ENCODE measurements at places on chromosomes 7 and 10.

GRCh38 chr10:108791794-108792474 lies 1131.4 kb downstream of the XPNPEP1 start:
- DNase-seq = no peak

DNA sequence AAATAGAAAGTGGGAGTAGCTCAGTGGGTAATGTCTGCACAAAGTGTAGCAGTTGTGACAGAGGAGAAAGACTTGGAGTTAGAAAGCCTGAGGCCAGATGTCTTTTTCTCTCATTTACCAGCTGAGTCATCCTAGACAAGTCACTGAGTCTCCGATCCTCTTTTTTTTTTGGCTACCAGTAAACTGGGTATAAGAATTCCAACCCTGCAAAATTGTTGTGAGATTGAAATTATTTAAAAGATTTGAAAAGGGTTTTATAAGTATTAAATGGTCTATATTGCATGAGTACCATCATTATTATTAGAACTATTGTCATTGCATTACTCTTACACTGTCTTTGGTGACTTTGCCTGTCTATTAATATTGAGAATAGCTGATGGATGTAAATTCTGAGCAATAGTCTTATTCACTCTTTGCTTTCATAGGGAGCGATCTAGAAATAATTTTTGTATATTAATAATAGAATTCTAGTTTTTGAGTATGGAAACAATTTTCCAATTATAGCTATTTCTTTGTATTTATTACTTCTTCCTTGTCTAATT lies 74.0 kb downstream of the ARID5B start:
- DNase-seq = no peak

GRCh38 chr7:53596230-53596629 lies 560.8 kb downstream of the POM121L12 start:
- no peak for DNase-seq

- no peak for DNase-seq
Observed at GRCh38 chr10:11320809-11321520, 290.5 kb downstream of the USP6NL start.

DNA sequence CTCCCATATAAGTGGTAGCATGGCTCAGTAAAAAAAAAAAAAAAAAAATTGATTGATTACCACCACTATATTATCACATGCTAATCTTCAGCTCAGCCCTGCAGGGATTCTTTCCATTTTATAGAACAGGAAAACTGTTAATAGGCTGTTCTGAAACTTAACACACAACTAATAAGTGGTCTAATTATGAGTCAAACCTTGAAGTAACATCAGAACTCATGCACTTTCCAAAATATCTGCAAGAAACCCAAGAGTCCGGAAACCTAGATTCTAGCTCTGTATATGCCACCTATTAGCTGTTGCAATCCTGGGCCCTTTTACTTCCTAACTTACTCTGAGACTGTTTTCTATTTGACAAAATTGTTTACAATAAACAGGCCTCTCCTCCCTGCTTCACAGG lies 23.9 kb downstream of the SEM1 start:
- DNase-seq = no peak

GRCh38 chr7:32887395-32887794 lies 4.2 kb downstream of the KBTBD2 start:
- no peak for DNase-seq

DNA sequence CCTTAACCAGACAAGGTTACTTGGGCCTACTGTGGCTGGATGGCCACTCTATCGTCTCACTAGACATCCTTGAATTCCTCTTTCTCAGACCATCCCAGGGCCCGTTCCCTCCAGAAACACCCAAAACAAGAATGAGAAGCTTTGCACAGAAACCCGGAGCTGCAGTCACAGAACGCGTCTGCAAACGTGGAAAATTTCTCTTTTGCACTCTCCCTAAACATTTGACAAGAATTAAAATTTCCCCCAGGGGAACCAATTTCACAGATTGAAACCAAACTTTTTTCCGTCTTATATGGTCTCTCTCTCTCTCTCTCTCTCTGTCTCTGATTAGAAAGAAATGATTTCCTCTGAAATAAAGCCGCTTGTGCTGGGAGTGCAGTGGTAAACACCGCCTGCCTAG lies 120.7 kb downstream of the MKX start:
- DNase-seq = no peak

DNA sequence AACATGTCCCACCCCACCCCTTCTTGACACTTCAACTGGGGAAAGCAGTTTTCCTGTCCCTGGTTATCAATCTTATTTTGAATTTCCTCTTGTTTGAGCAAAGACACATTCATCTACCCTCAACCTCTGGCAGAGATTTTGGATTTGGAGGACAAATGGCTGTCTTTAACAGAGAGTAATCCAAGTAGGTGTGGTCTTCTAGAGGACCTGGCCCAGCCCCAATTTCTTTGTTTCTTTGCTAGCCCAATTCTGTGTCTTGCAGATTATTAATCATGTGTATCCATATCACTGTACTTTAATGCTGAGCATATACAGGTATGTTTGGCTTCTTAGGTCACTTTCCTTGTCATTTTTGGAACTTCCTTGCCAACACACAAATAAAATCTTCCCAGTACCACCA lies 58.8 kb upstream of the ADCY1 start:
- no peak for DNase-seq

- DNase-seq = no peak
Observed at GRCh38 chr7:87146740-87147386, 5.4 kb upstream of the DMTF1 start.

DNA sequence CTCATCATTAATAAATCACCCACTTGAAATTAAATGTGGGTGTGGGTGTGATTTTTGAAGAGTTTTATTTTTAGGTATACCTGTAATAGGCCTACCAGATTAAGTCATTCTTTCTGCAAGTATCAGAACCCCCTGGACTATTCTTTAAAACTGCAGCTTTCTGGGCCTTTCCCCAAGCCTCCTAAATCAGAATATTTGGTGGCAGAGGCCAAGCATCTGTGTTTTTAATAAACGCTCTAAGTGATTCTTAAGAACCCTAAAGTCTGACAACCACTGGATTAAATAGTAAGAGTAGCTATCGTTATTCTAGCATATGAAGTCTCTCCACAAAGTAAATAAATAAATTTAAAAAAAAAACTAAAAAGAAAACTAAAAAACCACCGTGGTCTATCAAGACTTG lies 703.0 kb upstream of the NRP1 start:
- DNase-seq = no peak

- no peak for DNase-seq
Observed at GRCh38 chr7:85025312-85025756, 161.5 kb downstream of the SEMA3D start.

DNA sequence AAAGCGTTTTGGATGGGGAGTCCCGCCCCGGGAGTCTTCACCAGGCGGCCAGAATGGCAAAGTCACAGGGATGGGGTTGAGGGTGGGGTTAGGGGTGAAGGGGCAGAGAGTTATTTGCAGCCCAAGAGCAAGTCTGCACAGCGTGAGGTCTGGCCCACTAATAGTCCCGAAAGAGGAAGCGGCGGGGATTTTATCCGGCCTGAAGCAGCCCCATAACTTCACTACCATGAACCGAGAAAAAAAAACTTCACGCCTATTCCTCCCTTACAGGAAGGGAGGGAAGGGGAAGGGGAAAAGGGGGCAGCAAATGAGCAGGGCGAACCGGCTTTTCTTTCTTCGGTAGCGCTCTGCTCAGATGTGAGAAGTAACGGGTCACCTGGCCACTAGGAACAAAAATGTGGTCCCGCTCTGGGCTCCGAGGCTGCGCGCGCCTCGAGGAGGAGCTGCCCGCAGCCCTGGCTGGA lies 712 bp downstream of the ITPRIP start:
- DNase-seq = no peak

DNA sequence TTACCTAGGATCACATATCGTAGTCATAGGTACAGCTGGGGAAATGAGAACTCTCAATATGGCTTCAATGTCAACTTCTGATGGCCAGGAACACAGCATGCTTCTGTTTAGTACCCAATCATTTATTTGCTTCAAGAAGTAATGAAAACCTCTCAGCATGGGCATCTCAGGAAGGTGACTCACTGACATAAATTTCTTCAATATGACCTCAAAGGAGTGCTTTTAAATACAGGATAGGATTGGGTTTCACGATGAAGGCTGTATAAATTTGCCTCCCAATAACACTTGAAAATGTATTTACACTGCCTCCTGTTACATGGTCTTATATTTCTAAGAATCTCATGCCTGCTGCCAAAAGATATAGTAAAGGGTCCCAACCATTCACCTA lies 15.1 kb downstream of the ITGA8 start:
- DNase-seq = no peak

DNA sequence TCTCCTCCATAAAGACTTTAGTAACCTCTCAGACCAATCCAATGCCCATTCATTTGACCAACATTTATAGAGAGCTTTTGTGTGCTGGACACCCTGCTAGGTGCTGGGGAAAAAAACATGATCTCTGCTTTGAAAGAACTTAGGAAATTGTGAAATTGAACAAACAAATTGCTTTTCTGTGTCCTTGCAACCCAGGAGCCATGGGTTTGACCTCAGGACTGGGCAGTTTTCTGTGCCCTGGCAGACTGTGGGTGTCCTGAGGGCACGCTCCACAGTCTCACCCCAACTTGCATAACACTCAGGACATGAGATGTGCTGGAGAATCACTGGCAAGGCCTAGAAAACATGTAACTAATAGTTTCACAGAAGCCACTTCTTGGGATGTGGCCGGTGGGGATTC lies 429.1 kb upstream of the ZMIZ1 start:
- no peak for DNase-seq

DNA sequence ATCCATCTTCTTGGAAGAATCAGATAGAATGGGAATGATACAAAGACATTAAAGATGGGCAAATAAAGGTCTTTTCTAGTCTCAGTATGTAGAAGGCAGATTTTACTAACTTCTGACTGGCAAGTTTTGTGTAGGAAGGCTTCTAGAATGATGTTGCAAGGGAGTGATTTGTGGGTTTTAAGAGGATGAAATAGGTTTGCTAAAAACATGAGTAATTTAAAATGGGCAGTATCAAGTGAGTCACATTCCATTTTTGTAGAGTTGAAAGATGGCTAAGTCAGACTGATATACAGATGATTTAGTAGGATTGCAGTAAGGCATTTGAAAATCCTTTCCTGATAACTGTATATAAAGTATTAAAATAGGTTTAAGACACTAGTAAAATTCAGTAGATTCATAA lies 777.4 kb downstream of the SORCS1 start:
- DNase-seq = no peak

DNA sequence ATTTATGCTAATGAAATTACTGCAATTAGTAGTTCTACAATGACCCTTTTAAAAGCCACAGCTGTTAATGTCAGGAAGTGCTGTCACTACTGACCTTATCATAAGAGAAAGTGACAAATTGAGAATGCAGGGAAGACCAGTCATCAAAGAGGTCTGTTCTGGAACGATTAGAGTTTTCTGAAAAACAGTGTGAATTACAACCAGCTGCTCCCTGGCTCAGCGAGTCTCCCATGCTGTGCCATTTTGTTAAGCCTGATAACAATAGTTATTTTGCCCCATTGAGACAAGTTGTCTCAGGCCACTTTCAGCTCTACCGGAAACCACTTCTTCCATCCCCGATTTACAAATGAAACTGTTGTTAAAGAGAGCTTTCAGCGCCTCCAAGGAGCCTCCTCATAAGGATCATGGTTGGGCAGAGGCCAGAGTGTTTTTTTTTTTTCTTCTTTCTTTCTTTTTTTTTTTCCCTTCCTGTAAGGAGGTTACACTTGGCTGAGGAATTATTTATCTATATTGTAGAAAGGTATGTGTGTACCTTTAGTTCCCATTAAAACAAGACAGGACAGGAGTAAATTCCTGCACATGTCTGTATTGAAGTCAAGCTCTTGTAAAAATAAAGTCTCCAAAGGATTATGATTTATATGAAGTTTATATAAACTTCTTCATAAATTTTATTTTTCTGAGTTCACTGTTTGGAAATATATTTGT lies 173.6 kb downstream of the CDCA7L start:
- no peak for DNase-seq

DNA sequence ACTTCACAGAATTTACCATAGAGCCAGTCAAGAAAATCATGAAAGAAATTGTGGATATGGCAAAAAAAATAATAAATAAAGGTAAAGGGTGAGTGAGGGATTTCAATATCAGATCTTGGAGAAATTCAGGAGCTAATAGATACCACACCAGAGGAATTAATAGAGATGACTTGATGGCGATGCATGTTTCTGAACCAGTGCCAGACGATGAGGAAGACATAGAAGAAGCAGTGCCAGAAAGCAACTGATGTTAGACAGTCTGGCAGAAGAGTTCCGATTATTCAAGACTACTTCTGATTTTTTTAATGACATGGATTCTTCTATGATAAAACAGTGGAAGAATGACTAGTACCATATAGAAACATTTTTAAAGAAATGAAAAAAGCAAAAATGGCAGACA lies 314.7 kb downstream of the BICC1 start:
- no peak for DNase-seq

GRCh38 chr10:99652800-99653390 lies 6.4 kb upstream of the ENTPD7 start:
- no peak for DNase-seq

DNA sequence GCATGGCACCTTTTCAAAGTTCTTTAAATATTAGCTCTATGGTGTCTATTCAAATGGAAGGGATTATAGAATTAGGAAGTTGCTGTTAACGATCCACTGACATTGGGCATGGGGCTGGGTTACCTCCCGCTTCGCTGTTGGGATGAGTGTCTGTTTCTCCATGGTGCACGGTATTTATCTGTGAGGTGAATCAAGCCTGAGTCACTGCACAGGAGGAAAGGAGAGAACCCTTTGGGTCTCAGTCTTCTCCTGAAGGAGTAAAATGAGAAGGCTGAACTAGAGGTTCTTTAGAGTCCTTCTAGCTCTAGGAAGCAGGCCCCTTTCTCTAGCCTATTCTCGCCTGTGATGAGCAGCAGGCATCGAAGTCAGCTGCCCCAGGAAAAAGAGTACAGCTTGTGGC lies 7.3 kb downstream of the JCAD start:
- no peak for DNase-seq

GRCh38 chr10:130921461-130921860 lies 390.1 kb downstream of the TCERG1L start:
- DNase-seq = no peak

- no peak for DNase-seq
Observed at GRCh38 chr7:47837826-47838225, 110.4 kb downstream of the PKD1L1 start.

DNA sequence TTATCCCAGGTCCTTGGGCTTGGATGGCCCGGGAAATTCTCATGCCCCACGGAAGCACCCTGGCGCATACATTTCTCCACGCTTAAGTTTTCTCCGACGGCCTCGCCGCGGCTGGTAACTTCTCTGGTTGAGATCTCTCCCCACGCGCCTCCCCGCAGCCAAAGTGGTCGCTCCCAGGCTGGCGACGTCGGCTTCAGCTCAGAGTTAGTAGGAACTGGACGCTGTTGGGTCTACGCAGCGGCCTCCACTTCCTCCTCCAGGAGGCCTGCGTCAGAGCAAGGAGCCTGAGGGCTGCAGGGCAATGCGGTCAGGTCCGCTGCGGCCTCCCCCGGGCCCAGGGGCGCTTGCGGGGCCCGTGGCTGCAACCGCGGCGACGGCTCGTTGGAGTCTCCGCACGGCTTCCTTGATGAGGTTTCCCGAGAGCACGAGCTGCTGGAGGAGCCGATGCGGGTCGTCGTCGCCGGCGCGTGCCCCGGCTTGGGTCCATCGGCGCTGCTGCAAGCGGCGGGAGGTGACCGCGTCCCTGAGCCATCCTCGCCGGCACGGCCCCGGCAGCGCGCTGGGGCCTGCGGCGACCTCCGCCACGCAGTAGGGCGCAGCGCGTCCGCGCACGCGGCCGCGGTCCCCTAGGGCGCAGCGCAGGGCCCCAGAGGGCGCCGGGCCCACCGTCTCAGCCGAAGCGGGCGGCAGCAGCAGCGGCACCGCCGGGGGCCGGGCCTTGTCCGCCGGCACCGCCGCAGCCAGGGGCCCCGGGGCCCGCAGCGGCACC lies 744 bp downstream of the FRAT2 start:
- DNase-seq = peak; percentile 46

Measured in GM12892 (cell line).